Chondrocyte (in vitro differentiated cells): ENCODE measurements at places on chromosomes 16 and 17. TPM values are rescaled to one million over a fixed set of nuclear protein-coding genes. Genes with fewer than 3 reads are reported as not detected.

Gene ZNF771
- 10.2 to 16.3 TPM (median 10.8 TPM) in 3 replicates for total RNA-seq

Gene YBX2
- total RNA-seq: 0.56 to 0.57 TPM in 2 of 3 replicates, not detected in the other

Gene KRTAP3-3
- total RNA-seq: not detected in 3 replicates

Gene CCL7
- total RNA-seq: not detected in 3 replicates

Gene PRAC2
- not detected in 3 replicates for total RNA-seq

Gene KRTAP4-1
- not detected in 3 replicates for total RNA-seq

Gene TMEM238L
- total RNA-seq: not detected in 3 replicates

Gene BIRC5
- total RNA-seq: 10.2 to 11.6 TPM (median 10.9 TPM) in 3 replicates

Gene AHSP
- total RNA-seq: not detected in 3 replicates

Gene FAM171A2
- 14.8 to 20.6 TPM (median 18.6 TPM) in 3 replicates for total RNA-seq

Gene TBC1D26
- 0.28 to 1.1 TPM in 2 of 3 replicates, not detected in the other for total RNA-seq

Gene NME3
- total RNA-seq: 51.0 to 62.9 TPM (median 53.8 TPM) in 3 replicates

Gene CACNG5
- total RNA-seq: not detected in 3 replicates

Gene TBC1D3I
- 0.58 to 0.60 TPM in 2 of 3 replicates, not detected in the other for total RNA-seq

Gene KRT33B
- not detected in 3 replicates for total RNA-seq

Gene TMIGD1
- not detected in 3 replicates for total RNA-seq

Gene NPIPA8
- total RNA-seq: 0.35 to 0.68 TPM (median 0.41 TPM) in 3 replicates

Gene SMTNL2
- total RNA-seq: 0.32 to 0.36 TPM in 2 of 3 replicates, not detected in the other

Gene ALOX15
- 0.15 TPM in 1 of 3 replicates, not detected in the others for total RNA-seq

Gene FOXJ1
- total RNA-seq: 0.12 TPM in 1 of 3 replicates, not detected in the others

Gene DNASE1
- 10.3 to 17.8 TPM (median 12.2 TPM) in 3 replicates for total RNA-seq

Gene HLF
- total RNA-seq: 0.18 to 0.47 TPM (median 0.27 TPM) in 3 replicates

Gene KCNH4
- not detected in 3 replicates for total RNA-seq

Gene USP43
- 2.6 to 4.3 TPM (median 2.7 TPM) in 3 replicates for total RNA-seq
